ENCODE measurements at places on chromosomes 3 and 15.

DNA sequence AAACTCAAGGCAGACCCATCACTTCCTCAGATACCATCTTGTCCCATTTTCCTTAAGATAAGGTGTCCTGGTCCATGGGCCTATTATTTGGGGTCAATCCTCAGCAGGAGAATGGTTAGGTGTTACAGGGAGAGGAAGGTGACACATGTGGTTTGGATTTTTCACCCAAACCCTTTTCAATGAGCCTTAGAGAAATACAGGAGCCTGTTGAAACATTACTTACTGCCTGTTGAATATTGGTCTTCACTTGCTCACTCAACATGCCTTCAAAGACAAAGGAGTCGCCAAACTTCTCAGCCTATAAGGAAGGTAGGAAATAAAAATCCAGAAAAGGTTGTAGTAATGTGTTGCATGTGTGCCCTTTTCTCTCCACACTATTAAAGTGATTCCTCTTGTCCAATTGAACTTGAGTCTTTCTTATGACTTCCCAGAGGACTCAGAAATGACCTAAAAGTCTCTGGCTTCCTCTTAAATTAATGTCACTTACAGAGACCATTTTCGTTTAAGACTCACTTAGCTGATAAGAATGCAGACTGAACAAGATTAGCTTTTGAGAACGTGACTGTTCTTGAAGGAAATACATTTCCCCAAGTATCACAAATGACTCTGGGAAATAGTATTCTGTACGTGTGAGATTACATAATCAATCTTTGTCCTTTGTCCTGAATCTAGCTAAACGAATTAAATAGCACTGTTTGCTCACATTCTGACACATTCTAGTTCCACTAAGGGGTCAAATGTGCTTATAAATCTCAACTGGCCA, 17.8 kb downstream of the SUMF1 start:
- DNase-seq, result no peak

GRCh38 chr15:42050484-42051255, 29.8 kb upstream of the PLA2G4E start:
- DNase-seq, result no peak

DNA sequence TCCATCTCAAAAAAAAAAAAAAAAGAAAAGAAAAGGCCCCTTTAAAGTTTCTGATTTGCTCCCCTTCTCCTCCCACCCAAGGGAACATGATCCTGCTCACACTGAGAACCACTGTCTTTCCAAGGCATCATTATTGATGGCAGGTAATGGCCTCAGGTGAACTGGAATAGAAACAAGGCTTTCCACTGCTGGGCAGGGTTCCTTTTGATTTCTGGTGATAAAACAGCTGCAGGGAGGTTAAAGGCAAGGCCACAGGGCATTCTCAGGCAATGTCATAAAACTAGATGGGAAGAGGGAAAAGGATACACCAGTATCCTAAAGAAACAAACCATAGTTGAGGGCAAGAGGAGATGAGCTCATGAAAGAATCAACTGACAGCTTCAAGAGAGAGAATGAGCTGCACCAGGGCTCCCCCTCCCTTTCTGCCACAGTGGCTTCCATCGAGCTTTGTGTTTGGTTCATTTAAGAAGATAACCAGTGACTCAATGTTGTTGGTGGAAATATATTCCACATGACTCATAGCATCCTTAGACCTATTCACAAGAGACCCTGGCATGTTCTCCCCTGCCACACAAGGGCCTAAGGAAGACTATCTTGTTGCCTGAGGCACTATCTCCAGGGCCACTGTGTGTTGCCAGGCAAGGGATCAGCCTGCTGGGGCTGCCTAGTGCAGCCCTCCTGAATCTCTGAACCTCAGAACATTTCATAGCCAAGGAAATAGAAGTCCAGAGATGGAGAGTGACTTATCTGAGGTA, 86.4 kb downstream of the WDR76 start:
- no peak for DNase-seq

DNA sequence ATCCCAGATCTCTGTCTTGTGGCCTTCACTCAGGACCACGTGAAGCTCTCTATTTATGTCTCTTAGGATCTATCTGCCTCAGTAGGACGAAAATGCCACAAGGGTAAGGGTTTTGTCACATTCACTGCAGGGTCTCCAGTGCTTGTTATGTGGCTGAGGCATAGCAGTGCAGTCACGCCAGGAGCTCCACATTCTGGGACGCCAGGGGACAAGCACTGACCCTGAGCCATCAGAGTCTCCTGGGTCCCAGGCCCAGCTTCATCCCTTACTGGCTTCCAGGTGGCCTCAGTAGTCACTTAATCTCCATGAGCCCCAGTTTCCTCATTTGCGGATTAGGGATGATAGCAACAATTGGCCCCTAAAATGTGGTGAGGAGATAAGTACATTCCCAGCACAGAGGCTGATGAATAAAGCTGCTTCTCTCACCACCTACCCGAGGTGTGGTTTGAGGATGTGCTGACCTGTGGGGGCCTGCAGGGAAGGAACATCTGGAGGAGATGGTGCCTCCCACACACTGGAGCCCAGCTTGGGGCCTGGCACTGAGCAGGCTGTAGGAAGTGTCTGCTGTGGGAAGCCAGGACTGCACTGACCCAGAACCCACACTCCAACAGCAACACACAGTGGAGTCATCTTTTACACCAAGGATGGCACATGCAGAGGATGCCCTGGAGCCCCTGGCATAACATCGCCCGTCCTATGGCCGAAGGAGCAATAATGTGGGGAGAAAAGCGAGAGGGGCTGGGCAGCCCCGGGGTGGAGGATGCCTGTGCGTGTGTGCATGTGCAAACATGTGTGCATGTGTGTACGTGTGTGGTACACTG, 93.2 kb upstream of the IQSEC1 start:
- DNase-seq, result no peak

DNA sequence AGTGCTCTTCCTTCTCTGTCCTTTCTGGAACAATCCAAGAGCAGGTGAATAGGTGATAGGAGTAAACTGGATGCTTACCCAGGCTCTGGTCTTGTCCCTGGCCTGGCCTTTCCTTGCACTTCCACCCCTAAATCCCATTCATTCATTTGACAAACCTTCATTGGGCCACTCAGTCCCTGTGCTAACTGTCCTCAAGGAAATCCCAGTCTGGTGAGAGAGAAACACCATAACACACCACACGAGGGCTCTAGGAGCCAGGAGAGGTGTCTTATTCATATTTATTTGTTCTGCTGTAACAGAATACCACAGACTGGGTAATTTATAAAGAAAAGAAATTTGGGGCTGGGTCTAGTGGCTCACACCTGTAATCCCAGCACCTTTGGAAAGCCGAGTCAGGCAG, 22.8 kb downstream of the EFCC1 start:
- DNase-seq, result no peak

GRCh38 chr15:69825941-69826818, 271.5 kb downstream of the TLE3 start:
- DNase-seq, result no peak

DNA sequence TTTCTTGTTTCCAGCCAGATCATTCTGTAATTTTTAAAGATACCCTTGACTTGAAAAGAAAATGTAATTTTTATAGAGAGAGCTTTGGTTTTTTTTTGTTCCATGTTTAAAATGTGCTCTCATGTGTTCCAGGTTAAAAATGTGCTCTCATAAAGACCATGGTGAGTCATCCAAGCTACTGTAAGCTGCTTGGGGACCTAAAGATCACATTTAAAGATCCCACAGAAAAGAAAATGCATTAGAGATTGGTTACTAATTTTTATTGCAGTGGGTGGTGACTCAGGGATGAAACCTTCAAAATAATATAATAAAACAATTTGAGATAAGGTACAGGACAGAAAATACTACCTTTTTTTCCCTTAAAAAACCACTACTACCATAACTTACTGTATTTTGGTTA, 11.0 kb downstream of the TCF12 start:
- DNase-seq, result no peak

- no peak for DNase-seq
Observed at GRCh38 chr3:103170651-103171050, 735.8 kb downstream of the ZPLD1 start.

DNA sequence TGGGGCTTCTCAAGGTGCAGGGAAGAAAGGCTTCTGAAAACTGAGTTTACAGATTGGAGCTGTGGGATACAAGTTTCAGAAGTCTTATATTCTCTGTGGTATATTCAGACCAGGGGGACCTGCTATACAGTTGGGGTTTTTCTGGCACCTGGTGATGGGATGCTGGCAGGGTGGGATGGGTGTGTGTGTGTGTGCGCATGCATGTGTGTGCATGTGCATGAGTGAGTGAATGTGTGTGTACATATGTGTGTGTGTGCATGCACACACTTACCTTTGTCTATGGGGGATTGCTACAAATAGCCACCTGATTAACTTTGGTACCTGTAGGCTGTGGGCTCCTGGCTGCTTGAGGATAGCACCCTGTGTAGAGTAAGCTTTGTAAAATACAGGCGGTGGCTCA, 131.4 kb downstream of the PDCD6IP start:
- no peak for DNase-seq

Data from hippocampal formation (tissue), 2 donors.